ENCODE measurements at places on chromosomes 12 and 14.

DNA sequence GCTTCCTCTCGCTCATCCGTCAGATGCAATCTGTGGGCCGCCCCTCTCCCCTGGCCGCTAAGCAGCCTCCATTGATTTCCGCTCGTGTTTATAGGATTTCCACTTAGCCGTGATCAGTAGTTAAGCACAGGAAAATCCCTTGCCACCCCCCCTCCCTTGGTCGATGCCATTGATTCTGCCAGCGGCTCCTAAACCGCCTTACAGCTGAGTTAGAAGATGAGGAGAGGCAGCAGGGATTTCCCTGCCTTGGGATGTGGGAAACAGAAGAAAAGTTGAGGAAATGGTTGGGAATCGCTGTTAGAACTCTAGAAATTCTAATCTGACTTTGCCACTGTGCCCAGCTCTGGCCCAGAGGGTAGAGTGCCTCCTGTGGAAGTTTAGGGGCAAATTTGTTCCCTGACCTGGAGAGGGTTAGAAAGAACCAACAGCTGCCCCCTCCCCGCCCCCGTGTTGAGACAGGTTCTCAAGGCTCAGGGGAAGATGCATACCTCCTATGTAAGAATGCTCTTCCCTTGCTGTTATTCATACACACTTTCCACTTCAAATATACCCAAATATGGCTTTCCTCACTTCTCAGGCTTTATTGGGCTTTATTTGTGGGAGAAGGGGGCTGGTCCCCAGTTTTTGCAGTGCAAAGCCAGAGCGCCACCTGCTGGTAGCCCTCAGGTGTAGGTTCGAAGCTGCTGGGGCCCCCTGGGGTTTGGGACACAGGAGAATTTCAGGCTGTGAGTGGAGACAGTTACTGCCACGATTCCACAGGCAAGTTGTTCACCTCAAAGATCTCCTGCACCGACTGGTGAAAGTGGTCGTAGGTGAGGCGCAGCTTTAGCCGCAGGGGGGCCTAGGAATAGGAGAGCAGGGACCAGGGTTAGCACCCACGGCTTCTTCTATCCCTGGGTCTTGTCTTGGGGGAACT is 3.2 kb downstream of the THTPA start:
- DNase-seq, result no peak

- no peak for DNase-seq
These were observed 70.7 kb upstream of the ASPG start for GRCh38 chr14:104014764-104015163.

- no peak for DNase-seq
These were observed 636 bp downstream of the DUSP6 start for GRCh38 chr12:89351489-89352241.

DNA sequence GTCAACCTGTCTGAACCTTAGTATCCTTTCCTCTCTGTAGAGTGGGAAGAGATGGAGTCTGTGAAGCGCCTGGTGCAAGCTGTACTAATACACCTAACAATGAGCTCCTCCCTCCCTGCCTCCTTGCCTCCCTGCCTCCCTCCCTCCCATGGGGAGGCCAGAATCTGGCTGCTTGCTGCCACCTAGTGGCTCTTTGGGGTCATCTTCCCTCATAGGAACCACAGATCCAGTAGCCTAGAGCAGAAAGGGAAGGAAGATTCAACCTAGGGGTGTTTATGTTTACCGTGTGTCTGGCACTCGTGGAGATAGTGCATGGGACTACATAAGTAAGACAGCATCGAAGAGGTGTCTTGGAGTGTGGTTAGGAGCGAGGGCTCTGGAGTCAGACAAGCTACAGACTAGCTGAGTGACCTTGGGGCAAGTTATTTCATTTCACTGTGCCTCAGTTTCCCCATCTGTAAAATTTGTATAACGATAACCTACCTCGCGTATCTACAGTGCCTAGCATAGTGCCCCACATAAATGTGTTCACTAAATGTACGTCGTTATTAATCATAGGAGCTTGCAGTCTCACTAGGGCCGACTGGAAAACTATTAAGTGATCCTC is 35.5 kb upstream of the TSPAN9 start:
- DNase-seq, result peak; percentile 70

DNA sequence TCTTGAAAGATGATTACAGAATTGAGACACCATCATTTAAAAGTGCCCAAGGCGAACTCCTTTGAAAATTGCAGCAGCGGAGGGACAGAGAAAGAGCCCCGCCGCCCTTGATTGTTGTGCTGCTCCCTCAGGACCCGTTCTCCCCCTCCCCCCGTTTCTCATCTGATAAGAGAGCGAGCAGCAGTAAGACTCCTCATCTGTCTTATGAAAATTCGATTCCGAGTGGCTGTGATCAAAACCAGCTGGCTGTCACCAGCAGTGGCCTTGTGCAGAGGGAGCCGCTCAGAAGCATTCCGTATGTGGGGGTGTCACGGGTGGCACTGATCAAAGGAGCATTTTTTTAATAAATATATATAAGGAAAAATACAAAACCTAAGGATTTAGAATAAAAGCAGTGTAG is 78.0 kb upstream of the GPATCH2L start:
- no peak for DNase-seq

DNA sequence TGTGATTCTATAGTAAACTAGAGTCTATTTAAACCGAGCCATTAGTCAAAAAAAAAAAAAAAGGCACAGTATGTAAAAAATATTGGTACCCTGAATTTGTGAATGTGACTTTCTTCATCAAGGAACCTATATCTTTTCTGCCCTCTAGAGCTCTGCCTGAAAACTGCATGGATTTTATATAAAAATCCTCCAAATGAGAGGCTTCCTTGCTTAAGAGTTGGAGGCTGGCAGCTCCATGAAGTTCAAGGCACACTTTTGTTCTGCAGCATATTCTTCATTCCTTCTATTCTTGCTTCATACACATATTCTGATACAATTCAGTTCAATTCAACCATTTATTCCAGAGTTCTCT is 23.1 kb upstream of the NKX2-8 start:
- DNase-seq, result no peak

DNA sequence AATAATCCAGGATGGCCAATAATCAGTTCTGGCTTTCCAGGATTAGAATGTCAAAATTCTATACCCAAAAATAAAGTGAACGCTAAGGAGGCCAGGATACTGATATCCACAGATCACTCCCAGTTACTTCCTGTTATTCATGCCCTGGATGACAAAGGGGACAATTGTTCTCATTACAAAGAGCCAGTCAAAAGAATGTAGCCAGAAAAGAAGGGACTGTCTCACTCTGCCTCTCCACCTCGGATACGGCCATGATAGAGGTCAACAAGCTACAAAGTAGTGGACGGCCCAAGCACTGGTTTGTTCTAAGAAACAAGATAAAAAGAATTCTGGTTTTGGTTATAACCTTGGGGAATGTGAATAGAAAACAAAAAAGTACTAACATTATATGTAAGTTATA is 116.1 kb upstream of the ATF7IP start:
- DNase-seq, result no peak

DNA sequence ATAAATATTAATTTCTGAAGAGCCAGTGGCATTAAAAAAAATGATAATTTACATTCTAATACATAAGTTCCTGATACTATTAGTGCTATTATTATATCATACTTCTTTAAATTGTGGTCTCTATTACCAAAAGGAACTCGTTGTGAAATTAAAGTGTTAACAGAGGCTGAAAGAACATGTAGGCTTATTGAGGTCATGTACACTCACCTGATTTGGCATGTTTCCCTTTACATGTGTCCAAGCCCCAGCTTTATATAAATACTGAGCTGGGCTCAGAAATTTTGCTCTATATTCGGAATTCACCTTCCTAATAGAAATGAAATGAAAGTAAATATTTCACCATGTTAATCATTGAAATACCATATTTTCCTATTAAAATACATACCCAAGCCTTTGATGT is 11.0 kb downstream of the MDM1 start:
- DNase-seq, result no peak

GRCh38 chr12:12958886-12959285 is 6.9 kb upstream of the GPRC5D start:
- no peak for DNase-seq

- DNase-seq, result no peak
These were observed 105.5 kb upstream of the MYL2 start for GRCh38 chr12:111025792-111026430.

Data from NCI-H1436 treated with DMSO at 0.1 percent for 48 hours (cell line).